ENCODE measurements at places on chromosomes 16 and 17.
A peak's percentile ranks its signal among the peaks of the same experiment; 100 is the strongest.

DNA sequence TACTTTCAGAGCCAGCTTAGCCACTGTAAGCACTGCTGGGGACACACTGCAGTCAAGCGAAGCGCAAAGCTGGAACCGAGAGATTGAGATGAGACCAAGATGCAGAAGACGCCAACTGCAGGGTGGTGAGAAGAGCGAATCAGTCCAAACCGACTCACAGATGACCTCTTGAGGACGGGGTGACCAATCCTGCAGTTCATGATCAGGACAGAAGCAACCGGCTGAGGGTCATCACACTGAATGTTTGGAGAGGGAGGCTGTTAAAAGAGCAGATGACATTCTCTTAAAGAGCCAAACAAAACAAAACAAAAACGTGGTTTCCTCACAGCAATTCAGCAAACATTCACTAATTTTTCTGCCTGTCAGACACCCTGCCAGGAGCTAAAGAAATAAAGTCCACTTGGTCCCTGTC is 8.5 kb downstream of the HASPIN start:
- peak; percentile 80 for DNase-seq

DNA sequence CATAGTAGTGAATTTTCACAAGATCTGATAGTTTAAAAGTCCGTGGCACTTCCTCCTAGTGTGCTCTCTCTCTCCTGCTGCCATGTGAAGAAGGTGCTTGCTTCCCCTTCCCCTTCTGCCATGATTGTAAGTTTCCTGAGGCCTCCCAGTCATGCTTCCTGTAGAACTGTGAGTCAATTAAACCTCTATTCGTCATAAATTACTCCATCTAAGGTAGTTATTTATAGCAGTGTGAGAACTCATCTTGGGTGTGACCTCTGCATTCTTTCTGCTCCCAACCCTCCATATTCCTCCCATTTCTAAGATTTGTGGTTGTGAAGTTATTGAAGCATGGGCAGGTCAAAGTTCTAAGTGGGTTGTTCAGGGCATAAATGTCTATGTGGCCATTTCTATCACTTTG is 62.1 kb upstream of the ADAMTS18 start:
- DNase-seq = no peak

- no peak for DNase-seq
Measured at GRCh38 chr17:77692571-77693161, 265.8 kb upstream of the TNRC6C start.

GRCh38 chr16:57084257-57084770 is 8.1 kb upstream of the CPNE2 start:
- peak; percentile 88 for DNase-seq

GRCh38 chr16:68356919-68357286 is 46.1 kb downstream of the PRMT7 start:
- no peak for DNase-seq

DNA sequence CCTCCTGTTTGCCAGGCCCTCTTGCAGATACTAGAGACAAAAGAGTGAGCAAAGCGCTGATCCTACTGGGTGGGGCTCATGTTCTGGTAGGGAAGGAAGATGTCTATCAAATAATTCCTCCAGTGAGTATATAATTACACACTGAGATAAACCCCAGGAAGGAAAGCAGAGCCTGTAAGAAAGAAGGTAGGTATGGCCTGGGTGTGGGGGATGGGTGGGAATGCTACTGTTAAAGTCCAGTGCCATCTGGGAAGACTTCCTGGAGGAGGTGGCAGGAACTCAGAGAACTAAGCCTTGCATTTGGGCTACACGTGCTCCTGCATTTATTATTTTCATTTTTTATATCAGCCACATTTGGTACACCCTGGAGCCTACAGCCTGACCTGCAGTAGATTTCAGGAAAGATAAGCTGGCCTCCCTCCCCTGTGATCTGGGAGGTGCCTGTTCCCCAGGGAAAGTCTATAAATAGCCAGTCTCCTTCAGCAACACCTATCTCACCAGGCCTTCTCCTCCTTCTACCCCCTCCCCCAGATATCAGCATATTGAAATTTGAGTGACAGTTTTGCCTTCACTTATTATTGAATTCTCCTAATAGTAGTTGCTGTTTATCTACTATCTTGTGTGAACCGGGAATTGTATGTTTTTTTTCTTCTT is 11.5 kb downstream of the ATP2C2 start:
- DNase-seq = no peak

DNA sequence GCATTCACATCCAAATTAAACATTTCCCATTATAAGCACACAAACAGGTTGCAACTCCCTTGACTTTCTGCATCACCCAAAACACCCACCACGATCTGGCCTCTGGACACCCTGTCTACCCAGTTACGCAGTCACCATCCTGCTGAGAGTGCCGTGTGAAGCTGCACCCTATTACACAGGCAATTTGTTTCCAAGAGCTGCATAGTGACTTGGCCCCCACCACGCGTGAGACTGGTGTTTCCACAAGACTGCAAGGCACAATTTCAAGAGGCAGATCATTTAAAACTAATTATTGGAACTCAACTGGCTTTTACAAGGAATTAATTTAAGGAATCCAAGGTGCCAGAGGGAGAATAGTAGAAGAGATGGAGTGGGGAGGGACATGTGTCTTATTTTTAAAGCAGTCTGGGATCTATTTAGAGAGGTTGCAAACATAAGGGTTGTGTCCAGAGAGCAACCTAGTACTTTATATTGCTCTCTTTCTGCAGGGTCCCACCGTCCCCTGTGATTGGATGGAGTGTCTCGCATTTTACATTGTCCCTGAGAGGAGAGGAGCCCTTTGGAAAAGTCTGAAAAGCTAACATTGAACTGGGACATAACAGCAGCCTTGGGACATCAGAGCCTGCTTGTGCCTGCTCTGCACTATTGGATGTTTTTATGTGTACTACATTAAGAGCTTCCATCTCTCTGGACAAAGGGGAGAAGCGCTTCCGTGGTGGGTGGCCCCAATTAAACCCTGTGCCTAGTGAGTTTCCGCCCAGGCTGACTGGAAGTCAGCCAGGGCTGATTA is 8.7 kb upstream of the ADAMTS18 start:
- no peak for DNase-seq

DNA sequence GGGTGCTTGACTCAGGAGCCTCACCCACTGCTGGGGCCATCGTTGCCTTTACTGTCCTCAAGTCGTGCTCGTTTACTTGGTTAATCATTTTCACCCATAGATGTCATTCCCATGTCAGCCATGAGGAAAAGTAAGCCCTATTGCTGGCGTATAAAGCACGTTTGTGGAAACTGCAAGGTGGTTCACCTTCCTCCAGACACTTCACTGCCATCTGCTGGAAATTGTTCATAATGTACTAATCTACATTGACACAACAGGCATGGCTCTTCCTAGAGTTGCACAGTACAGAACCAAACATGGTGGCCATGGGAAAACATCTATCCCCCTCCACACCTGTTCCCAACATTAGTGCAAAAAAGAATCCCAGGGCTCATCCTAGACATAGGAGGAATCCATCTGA is 116.6 kb downstream of the ZNF18 start:
- DNase-seq = no peak

- DNase-seq = no peak
Measured at GRCh38 chr16:52293204-52293603, 253.7 kb downstream of the TOX3 start.

DNA sequence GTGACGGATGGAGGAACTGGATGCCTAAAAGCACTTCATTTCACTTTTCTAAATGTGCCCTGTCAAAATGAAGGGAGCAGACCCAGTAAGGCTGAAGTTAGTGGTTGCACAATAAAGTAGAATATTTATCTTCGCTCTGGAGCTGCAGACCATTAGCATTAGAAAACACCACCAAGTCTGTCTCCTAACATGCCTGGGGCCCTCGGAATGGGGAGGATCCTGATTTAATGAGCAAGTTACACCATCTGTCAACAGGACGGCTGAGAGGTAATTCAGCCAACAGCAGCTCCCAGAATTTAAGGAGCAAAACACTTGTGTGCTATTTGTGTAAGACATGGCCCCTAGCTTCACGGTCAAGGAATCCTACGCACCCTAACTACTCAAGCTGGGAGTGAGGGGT is 22.3 kb downstream of the CA10 start:
- DNase-seq = no peak

DNA sequence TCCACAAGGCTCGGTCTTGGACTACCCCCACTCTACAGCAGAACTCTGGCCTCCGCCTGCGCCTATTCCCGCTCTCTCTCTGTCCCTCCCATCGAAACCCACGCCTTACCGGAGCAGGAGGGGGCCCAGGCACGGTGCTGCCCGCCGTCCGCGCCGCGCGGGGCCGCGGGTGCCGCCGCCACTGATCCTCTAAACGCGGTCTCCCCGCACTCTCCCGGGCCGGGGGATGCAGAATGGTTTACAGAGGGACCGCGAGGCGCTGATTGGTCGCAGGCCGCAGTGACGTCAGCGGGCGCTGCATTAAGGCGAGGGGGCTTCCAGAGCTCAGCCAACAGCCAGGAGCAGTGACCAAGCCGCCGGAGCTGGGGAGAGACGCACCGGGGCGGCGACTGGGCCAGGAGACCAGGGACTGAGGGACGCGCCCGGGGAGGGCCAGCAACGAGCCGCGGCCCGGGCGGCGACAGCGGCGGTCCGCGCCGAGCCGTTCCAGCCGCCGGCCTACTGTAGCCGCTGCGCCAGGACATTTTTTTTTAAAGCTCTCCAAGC is 747 bp upstream of the LHX1 start:
- no peak for DNase-seq

GRCh38 chr17:56867948-56868376 is 34.0 kb downstream of the DGKE start:
- DNase-seq = no peak

All from GM10248 (cell line).